ENCODE measurements at places on chromosomes 3 and 15.

- no peak for DNase-seq
Measured at GRCh38 chr3:185851046-185851445, 26.2 kb upstream of the IGF2BP2 start.

DNA sequence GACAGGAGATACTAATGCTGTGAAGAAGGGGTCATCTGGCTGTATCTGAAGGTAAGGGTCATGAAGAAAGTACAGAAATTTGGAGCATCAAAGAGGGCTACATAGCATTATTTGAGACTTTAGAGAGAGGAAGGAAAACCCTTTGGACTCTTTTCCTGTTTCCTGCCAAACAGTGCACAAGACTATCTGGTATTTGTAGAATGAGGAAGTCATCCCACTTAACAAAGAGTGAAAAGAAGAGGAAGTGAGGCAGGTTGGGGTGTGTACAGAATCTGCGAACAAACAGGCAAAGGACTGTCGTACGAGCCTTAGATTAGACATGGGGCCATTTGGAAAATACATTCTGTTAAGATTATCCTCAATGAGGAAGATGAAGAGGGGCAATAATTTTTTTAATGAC is 546.8 kb upstream of the EPHA6 start:
- DNase-seq = no peak

GRCh38 chr3:11045536-11045935 is 53.0 kb downstream of the SLC6A1 start:
- DNase-seq = no peak

- DNase-seq = no peak
Measured at GRCh38 chr3:25338158-25338725, 89.8 kb upstream of the RARB start.

- no peak for DNase-seq
Measured at GRCh38 chr3:126415661-126416591, 21.2 kb downstream of the CFAP100 start.

GRCh38 chr3:12902181-12902999 is 61.0 kb upstream of the RPL32 start:
- DNase-seq = no peak

- DNase-seq = peak; percentile 50
Measured at GRCh38 chr3:107752202-107752990, 229.6 kb downstream of the BBX start.

DNA sequence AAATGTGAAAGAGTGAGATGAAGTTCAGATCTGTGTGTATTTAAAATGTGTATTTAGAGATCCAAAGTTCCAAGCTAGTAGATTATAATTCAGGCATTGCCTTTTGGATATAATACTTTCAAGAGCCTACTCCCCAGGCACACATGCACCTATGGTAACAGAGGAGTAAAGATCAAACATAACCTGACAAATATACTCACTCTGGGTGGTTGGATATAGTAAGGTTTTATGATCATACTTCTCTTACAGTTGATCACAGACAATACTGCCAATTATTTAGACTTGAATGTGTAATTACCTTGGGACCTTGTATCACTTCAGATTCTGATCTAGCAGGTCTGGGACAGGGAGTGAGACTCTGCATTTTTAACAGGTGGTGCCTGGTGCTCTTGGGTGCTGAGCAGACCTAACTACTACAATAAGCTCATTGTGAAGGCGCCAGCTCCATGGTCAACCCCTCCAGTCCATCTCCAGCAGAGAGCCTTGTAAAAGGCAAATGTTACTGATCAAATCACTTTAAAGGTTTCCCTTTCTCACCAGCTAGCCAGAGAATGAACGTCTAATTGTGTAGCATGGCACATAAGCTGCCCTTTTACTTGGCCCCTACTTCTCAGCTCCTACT is 55.5 kb downstream of the NBEAL2 start:
- DNase-seq = no peak
